Activated naive CD4-positive, alpha-beta T cell treated with anti-CD3 and anti-CD28 coated beads, Interleukin-2, amount 50 U/mL, for 72 hours (primary cell): ENCODE measurements at places on chromosomes 1 and 21. TPM values are rescaled to one million over a fixed set of nuclear protein-coding genes. Genes with fewer than 3 reads are reported as not detected.

The C1orf87 gene
- total RNA-seq, result not detected

The ITGB2 gene
- total RNA-seq, result 272 TPM

The RXFP4 gene
- total RNA-seq, result not detected

The CRP gene
- not detected for total RNA-seq

The C8A gene
- total RNA-seq, result not detected

The PIK3C2B gene
- 65.6 TPM for total RNA-seq
